ENCODE measurements at places on chromosomes 1 and 21.

DNA sequence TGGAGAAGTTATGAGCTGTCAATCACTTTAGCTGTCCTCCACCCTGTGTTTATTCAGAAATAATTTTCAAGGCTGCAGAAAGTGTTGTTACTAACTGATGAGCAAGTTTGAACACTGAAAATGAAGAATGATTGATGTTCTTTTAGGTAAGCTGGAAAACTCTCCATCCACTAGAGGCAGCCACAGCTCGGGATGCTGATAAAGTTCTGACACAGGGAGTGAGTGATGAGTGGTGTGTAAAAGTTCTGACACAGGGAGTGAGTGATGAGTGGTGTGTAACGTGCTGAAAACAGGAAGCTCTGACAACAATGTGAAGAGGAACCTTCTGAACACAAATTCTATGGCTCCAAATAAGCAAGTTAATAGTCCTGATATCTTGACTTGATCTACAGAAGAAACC is 197.5 kb upstream of the PTBP2 start:
- DNase-seq: no peak

- no peak for DNase-seq
Observed at GRCh38 chr1:46301808-46302640, 1.4 kb downstream of the LRRC41 start.

GRCh38 chr1:2301607-2302291 is 73.6 kb downstream of the SKI start:
- DNase-seq: no peak

DNA sequence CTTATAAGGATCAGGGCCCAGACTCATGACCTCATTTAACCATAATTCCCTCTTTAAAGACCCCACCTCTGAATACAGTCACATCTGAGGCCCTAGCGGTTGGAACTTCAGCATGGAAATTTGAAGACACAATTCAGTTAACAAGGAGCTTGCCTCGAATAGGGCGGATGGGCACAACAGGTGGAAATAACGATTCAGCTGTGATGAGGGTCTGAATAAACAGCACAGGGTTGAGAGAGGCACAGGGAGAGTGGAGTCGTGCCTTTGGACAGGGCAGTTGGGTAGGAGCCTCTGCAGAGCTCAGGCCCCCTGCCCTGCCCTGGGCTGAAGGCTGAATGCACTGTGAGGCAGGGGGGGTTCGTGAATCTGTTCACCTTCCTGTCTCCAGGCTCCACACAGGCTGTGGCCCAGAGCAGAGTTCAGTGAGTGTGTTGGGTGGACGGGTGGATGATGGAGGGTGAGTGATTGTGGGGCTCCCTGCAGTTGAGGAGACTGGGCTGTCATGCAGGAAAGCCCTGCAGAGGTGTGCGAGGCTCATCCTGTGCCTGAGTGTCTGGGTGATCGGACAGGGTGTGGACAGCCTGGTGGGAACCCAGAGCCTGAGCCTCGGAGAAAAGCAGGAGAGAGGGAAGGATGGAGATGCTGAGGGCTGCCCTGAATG is 243.1 kb downstream of the FOXD2 start:
- DNase-seq: no peak

GRCh38 chr1:33335020-33335419 is 14.1 kb upstream of the A3GALT2 start:
- no peak for DNase-seq

DNA sequence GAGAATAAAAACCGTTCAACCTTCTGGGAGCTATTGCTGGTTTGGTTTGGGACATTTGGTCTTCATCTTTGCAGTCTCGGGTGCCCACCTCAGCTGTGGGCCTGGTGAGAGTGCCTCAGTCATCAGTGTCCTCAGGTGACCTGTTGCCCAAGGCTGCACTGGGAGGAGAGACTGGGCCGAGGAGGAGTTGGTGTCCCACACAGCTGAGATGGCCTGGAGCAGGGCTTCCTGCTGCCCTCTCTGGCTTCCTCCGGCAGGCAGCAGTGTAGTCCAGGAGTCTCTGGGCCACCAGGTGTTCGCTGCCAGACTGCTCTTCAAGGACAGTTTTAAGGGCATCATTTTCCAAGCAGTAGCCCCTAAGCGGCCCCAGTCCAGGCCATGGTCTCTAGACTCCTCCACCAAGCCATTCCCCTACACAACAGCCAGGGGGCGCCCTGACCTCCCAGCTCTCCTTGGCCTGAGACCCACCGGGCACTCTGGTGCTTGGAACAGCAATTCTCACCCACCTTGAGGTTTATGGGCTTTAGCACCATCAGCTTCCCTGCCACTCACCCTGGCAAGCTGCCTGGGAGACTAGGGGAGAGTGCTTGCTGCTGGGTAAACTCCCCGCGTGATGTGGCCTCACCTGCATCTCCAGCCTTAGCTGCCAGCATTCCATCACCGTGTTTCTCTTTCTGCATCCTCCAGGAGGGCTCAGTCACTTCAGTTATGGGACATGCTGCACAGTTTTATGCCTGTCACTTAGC is 9.1 kb upstream of the SYTL1 start:
- DNase-seq: no peak

Measured in cerebellar nuclear complex (tissue), 1 donor.